ENCODE measurements at places on chromosomes 3 and 15. TPM values are rescaled to one million over a fixed set of nuclear protein-coding genes. Genes with fewer than 3 reads are reported as not detected.

- no peak for DNase-seq
Observed at GRCh38 chr15:85672332-85673084, 122.2 kb downstream of the KLHL25 start.

DNA sequence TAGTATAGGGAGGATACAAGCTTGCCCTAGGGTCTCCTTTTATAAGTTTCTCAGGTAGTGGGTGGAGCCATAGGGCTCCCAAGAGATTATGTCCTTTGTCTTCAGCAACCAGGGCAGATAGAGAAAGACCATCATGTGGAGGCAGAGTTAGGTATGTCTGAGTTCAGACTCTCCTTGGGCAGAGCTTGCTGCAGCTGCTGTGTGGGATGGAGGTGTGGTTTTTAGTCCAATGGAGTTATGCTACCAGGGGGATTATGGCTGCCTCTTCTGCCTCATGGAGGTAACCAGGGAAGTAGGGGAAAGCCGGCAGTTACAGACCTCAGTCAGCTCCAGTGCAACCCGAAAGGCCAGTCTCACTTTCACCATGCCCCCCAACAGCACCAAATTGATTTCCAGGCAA is 220.5 kb downstream of the NECTIN3 start:
- no peak for DNase-seq

DNA sequence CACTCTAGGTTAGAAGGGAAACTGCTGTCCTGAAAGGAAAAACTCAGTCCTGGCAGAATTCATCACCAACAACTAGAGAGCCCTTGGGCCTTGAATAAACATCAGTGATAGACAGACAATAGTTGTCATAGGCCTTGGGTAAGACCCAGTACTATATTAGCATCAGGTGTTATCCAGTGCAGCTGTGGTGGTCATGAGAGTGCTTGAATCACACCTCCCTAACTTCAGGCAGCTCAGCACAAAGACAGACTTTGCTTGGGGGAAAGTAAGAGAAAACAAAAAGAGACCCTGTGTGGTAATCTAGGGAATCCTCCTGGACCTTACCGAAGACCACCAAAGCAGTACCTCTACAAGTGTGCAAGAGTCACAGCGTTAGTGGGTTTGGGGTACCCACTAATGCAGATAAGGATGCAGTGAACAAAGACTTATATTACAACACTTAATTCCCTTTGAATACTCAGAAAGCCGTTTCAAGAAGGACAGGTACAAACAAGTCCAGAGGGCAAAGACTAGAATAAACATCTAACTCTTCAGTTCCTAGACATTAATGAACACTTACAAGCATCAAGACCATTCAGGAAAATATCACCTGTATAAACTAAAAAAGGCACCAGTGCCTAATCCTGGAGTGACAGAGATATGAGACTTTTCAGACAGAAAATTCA is 332.3 kb upstream of the EPHA3 start:
- no peak for DNase-seq

The COL8A1 gene
- total RNA-seq = 19.4 TPM

All from uterus (tissue), 4 donors.